ENCODE measurements at places on chromosomes 4 and X. TPM values are rescaled to one million over a fixed set of nuclear protein-coding genes. Genes with fewer than 3 reads are reported as not detected.

Gene AR
- 35.2 TPM for total RNA-seq

Gene RADX
- total RNA-seq: 2.0 TPM

DNA sequence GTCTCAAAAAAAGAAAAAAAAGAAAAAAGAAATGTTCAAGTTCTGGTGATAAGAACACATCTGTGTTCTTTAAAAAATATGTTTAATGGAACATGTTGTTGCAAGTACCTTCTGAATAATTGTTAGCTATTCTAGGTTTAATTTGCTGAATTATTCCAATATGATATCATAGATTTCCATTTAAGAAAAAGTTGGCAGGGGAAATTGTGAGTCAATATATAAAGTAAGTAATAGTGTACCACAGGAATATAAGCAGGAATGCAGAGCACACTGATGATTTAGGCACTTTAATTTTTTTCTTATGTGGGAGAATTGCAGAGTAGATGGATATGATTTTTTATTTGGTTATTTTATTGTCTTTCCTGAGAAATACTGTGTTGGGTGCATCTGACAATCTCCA is 190.7 kb downstream of the RPA4 start:
- no peaks in the 10 kb centered on the region for H3K36me3 ChIP-seq
- H3K27ac ChIP-seq: no peak overlapping the region

DNA sequence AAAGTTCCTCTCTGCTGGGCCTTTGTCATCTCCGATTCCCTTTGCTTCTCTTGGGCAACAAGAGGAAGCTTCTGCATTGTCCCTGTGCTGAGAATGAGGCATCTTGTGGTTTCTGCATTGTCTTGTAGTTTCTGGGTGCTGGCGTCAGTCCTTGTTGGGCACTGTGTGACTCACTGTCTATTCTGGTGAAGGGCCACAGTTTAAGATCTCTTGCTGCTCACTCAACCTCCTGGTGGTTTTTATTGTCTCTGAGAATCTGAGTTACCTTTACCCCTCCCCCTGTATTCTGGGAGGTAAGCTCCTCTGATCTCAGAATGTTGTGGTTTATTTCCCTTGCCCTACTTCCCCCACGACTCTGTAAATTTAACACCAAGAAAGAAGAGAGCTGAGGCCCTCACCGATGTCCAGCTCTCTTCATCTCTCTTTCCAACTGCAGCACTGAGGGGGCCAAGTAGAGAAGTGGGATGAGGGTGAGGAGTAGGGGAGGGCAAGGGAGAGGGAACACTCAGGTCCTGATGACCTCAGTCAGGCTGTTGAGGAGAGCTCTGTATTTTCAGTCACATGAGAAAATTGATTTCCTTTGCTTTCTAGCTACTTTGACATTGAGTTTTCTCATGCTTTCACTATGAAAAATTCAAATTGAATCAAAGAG is 441.6 kb upstream of the PITX2 start:
- H3K4me1 ChIP-seq: no peaks in the 10 kb centered on the region
- no peaks in the 10 kb centered on the region for H3K36me3 ChIP-seq
- no peak overlapping the region for H3K4me3 ChIP-seq
- H3K27ac ChIP-seq: no peak overlapping the region

- DNase-seq: no peak
- peaks cover 11% of the 10 kb centered on the region for H3K27me3 ChIP-seq
- no peak within 1 kb of the TSS for H3K4me3 ChIP-seq
- no peaks in the 10 kb centered on the region for H3K36me3 ChIP-seq
- H3K4me1 ChIP-seq: no peaks in the 10 kb centered on the region
These were observed at the start of gene ERAS for GRCh38 chrX:48826135-48826875. Gene ERAS (plus strand): TSS chrX:48826513. CDS start chrX:48829124, 2,611 bp downstream.
